ENCODE measurements at places on chromosomes 3 and 15.

DNA sequence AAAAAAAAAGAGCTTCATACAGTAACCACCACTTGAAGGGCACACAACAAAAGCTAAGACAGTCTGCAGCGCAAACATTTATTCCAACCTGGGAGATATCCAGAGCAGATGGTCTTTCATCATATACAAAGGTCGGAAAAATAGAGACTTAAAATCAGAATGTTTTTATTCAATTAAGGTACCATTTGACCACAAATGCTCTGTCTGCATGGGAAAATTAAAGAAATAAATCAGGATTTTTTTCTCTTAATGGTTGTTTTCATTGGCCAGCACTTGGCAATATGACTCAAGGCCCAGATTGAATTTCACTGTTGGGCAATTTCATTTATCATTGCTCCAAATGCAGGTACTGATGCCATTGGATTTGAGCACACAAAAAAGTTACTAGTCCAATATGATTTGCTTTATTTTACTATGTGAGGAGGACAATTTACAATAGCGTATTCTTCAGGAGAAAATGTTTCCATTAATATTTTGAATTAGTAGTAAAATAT, 145.9 kb upstream of the AGTR1 start:
- no peak for DNase-seq

GRCh38 chr3:195757438-195757770, 36.6 kb downstream of the MUC20 start:
- DNase-seq, result no peak

DNA sequence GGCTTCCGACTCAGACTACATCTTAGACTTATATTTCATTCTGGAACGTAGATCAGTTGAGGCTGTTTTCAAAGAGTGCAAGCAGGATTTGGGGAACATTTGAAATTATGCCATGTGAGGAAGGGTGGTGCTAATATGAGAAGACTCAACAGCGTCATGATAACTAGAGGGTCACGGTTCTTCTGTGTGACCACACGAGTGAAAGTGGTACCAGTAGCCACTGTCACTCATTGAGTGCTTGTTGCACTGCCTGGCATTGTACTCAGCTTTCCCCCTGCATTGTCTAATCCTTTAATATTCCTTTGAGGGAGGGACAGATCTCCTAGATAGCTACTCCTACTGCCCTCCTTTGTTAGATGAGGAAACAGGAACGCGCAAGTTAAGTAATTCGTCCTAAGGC, 81.3 kb upstream of the PLXNA1 start:
- no peak for DNase-seq

DNA sequence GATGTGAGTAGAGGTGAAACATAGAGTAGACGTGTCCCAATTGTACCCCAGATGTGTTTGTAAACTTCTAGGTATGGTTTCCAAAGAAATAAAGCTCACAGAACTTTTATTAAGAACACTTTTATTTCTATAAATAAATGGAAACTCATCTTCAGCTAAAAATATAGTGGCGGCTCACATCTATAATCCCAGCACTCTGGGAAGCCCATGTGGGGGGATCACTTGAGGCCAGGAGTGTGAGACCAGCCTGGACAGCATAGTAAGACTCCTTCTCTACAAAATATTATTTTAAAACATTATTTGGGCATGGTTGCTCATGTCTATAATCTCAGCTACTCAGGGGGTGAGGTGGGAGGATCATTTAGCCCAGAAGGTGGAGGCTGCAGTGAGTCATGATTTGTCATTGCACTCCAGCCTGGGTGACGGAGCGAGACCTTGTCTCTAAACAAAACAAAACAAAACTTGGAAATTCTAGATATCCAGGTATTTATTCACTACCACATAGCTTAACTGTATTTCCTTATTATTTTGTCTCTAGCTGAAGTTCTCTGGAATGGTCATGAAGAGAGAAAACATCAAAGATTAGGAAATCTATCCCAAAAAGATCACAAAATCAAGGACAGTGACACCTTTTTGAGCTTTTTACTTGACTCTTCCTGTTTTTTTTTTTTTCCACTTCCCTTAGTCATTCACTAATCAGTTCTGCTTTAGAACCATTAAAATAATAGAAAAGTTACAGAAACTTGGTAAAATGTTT, 258.1 kb downstream of the TIGIT start:
- no peak for DNase-seq

- no peak for DNase-seq
These were observed 3.9 kb downstream of the B4GALT4 start for GRCh38 chr3:119236756-119237155.

GRCh38 chr3:187112934-187113793, 26.1 kb downstream of the RPL39L start:
- no peak for DNase-seq

DNA sequence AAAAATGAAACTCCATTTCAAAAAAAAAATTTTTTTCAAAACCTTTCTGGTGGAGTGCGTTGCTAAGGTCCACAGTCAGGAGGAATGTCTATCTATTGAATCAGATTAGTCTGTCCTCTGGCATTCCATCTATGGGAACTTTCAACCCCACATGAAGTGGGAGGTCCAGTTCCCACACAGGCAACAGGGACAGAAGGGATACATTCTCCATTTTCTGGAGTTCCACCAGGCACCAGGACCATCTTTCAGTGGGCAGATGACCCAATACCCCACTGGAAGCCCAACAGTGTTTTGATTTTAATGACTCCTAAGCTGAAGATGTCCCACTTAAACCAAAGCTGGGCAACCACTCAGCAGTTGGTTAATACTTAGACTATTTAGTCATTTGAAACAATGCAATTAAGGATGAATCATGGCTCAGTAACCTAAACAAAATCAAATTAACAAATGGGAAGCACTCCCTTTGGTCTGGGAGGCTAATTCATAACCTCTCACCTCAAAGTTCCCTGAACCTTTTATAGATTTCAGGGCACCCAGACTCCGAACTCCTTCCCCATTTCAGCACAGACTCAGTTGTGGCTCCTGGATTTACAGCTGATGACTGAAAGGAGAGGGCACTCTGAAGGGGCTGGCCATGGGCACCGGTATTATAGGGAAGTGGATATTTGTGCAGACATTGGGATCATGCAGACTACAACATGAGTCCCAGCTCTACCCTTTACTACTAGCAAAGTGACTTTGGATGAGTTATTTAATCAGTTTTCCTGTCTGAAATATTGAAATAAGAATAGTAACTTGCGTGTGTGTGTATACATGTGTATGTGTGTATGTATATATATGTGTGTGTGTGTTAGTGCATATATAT, 264.3 kb upstream of the LRTM1 start:
- DNase-seq, result no peak

DNA sequence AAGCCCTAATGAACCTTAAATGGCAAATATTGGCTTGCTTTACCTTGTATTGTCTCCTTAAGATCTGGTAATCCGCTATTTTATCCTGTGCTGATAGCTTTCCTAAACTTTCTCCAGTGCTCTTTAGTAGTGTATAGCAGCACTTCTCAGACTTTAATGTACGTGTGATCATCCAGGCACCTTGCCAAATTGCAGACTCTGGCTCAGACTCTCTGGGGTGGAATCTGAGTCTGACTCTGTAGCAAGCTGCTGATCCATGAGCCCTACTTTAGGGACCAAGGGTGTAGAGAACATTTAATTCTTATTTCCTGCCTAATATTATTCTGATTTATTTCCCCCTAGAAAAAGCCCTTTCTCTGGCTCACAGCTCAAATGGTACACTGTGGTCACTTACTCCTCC, 518.8 kb upstream of the ZNF385D start:
- no peak for DNase-seq

DNA sequence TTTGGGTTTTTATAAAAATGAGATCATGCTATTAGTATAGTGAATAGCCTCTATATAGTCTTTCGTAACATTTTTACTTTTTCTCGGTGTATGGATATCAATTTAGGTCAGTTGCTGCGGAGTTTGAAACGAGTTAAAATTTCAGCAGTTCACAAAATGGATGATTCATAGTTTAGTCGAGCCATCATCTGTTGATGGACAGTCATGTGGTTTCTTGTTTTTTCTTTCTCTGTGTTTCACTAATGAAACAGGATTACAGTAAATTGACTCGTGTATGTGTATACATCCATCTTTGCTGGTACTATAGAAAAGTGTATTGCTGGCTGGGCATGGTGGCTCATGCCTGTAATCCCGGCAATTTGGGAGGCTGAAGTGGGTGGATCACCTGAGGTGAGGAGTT, 106.8 kb downstream of the IGF1R start:
- no peak for DNase-seq

- DNase-seq, result no peak
These were observed 13.4 kb upstream of the NR2F2 start for GRCh38 chr15:96316953-96317629.

- no peak for DNase-seq
These were observed 5.7 kb upstream of the FILIP1L start for GRCh38 chr3:100120012-100120411.

DNA sequence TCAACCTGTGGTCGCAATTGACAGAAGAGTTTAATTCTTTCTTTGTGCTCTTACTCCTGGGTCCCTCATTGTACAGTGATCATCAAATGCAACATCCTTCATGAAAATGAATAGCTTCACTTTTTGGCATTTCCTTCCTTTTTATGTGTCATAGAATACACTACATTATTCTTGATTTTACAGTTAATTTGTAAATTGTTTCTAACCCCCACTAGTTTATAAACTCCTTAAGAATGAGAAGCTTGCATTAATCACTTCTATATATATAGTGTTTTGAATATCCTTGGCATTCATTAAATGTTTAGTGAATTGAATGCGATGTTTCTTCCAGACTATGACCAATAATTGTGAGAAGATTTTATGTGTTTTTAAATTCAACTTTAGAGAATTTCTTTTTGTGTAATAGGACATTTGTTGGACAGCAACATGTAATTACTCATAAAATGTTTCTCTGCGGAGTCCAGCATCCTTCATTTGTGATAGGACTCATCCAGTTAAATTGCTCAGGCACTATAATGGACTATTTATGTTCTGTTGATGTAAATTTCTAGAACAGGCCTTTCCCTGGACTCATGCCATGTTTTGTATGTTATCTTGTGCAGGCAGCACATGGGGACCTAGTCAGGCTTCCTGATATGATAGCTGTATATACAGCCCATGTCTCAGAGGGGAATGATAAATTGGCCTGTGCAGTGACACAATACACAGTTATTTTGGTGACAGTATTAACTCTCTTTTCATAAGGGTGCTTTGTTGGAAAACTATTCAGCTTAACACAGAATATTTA, 51.3 kb downstream of the MBNL1 start:
- DNase-seq, result no peak

- DNase-seq, result no peak
These were observed 43.9 kb downstream of the THBS1 start for GRCh38 chr15:39624806-39625205.
